ENCODE measurements at places on chromosomes 3 and 15. TPM values are rescaled to one million over a fixed set of nuclear protein-coding genes. Genes with fewer than 3 reads are reported as not detected.

The GP9 gene
- not detected for total RNA-seq

The FOXB1 gene
- total RNA-seq, result not detected

DNA sequence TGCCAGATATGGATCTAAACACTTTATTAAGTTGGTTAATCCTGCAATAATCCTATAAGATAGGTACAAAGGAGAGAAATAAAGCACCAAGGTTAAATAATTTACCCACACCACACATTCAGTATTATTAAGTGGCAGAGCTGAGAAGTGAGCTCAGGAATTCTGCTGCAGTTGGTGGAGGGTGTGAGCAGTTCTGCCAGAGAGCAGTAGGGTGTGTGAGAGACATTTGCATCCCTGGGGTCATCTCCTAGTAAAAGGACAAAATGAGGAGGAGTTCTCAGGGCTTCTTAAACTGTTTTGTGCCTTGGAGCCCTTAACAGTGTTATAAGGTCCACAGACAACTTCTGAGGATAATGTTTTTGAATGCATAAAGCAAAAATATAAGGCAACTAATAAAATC, 484.5 kb downstream of the TAFA4 start:
- DNase-seq, result no peak
- no peak overlapping the region for H3K4me3 ChIP-seq
- 0 out of 2 replicates have a peak, but pooled peaks cover 3% of the 10 kb centered on the region for H3K27me3 ChIP-seq
- H3K4me1 ChIP-seq, result no peaks in the 10 kb centered on the region
- H3K27ac ChIP-seq, result no peak overlapping the region

The GOLGA6L24 gene
- not detected for total RNA-seq

Data from Karpas-422 (cell line).